WTC11 (cell line): ENCODE measurements at places on chromosomes 11 and 22.
A peak's percentile ranks its signal among the peaks of the same experiment; 100 is the strongest.

GRCh38 chr11:74321487-74322188 is 10.2 kb upstream of the P4HA3 start:
- DNase-seq = peak; percentile 39

DNA sequence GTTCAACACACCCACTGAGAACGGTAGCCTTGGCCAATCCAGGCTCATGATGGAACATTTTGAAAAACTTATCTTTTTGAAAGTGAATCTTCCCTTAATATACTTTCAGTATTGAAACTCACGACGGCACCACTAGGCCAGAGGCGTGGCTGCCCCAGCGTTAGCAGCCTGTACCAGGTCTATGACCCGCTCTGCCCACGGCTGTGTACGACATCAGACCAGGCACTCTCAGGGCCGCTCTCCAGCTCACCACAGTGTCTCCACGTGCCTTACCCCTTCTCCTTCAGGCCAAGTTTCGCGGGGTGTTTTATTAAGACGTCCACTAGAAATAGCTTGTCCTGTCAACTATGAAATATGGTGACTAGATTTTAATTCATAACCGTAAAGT is 31.2 kb downstream of the ALG12 start:
- DNase-seq = no peak

- no peak for DNase-seq
These were observed 32.6 kb downstream of the WNT11 start for GRCh38 chr11:76173663-76174062.

- no peak for DNase-seq
These were observed 44.6 kb downstream of the SEZ6L start for GRCh38 chr22:26213826-26214225.

DNA sequence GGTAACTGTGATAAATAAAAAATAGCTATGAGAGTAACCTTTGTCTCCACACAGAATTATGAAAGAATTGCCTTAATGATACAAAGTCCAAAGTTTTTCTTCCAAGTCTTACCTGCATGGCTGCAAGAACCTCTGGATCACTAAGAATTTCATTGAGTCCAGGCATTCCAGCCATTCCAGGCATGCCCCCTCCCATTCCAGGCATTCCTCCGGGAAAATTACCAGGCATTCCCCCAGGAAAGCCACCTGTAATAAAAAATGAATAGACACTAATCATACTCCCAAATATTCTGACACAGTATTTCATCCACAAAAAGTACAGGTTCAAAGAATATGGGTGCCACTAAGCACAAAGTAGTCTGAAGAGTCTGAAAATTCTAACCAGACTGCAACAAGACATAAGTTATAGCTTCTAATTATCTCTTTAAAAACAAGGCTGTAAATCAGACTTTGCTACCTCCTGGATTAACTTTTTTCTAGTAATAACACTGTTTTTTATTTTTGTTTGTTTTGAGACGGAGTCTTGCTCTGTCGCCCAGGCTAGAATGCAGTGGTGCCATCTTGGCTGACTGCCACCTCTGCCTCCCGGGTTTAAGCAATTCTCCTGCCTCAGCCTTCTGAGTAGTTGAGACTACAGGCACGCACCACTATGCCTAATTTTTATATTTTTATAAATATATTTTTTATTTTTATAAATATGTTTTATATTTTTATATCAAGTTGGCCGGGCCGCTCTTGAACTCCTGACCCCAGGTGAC is 8.0 kb upstream of the SLC25A17 start:
- peak; percentile 51 for DNase-seq

GRCh38 chr22:26797910-26798309 is 140.5 kb downstream of the MIAT start:
- peak; percentile 57 for DNase-seq

DNA sequence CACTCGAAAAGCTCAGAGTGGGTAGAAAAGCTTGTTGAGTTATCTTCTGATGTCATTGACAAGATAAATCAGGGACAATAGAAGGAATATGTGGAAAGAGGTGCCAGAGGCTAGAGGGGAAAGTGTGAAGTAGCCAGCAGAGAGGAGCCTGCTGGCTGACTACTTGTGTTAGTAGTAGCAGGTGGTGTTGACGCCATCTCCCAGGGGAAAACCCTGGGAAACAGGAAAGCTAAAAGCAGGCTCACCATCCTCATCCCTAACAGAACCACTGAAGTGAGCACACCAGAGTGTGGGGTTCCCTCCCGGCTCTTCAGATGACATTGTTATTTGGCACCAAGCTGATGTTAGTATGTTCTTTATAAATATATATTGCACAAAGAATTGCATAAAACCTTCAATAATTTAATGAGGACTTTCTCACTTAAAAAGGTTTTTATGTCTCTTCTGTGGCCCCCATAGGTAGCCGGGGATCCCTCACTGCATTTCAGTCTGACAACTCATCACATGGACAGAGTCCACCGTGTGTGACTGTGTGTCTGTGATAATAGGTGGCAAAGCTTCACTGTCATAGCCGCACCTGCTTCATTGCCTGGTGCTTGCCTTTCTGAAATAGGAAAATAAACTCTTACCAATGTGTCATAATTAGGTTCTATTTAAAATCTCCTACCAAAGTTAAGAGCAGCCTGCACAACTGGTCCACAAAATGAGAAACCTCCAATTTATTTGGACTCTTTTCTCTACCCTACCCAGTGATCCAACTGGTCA is 63.2 kb upstream of the TOP3B start:
- no peak for DNase-seq

GRCh38 chr11:96815236-96815635 is 425.4 kb downstream of the JRKL start:
- no peak for DNase-seq

- DNase-seq = no peak
These were observed 432.2 kb downstream of the TBC1D22A start for GRCh38 chr22:47194476-47195155.

GRCh38 chr22:27886843-27887151 is 32.3 kb downstream of the PITPNB start:
- DNase-seq = no peak

DNA sequence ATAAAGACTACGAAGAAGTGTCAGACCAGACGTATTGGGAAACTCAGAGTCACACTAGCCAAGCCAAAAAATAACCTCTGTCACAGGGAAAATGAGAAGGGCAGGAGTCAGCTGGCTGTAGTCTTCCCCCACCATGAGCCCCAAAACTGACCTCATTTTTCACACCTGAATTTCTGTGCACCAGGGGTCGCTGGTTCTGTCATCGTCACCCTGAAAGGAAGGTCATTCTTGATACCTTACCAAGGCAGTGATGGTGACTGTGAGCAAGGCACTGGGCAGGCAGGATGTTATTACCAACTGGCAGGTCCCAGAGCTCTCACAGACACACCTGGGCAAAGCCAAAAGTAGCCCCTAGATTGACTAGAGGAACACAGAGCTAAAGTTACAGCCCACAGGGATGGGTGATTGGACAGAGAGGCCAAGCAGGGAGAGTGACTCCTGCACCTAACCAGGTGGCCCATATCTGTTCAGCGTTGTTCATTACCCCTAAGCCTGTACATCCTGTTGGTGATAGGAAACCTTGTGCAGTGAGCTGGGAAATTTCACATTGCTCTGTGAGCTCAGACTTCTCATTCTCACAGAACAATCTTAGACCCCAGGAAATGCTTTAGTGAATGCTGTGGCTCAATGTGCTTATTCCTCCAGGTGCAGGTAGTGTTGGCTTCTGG is 32.3 kb upstream of the OR56A1 start:
- DNase-seq = no peak

DNA sequence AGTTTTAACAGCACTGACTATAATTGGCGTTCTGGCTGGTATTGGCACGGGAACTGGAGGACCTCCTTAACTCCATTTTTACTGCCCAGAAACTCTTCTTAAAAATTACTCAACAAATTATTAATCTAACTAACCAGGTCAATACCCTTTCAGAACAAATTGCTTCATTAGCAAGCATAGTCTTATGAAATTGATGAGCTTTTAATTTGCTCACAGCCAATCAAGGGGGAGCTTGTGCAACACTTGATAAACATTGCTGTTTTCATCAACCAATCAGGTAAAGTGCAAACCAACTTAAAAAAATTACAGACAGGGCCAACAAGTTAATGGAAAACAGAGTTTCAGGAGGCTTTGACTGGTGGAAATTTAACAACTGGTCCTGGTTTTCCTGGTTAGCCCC is 4.6 kb upstream of the APOL3 start:
- no peak for DNase-seq

DNA sequence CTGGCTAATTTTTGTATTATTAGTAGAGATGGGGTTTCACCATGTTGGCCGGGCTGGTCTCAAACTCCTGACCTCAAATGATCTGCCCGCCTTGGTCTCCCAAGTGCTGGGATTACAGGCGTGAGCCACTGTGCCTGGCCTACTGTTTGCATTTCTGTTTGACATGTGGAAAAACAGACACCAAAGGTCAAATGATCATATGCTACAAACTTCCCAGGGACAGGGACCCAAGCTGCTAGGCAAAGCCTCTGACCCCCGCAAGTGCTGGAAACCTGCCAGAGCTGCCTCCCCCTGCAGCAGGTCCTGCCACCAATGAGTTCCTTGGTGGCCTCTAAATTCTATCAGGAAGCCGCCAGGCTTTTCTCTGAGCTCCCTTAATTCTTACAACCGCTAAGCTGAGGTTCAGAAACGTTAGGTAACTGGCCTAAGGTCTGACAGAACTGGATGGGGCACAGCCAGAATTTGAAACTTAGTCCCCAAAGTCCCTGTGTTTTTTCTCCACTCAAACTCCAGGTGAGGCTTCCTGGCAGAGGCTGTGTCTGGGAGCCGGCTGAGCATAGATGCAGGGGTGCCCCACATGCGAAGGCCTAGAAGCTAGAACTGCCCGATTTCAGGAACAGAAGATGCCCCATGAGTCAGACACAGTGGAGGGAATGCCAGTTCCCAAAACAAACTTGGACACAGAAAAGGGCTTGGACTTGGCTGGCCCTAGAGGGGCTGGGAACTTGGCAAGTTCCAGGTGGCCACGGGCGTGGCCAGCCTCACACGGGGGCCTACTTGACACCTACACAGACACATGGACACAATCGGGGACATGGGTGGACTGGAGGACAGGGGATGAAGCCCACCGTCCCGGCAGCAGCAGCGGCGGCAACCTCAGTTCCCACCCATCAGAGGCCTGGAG is 7.4 kb downstream of the CSNK1E start:
- DNase-seq = no peak

DNA sequence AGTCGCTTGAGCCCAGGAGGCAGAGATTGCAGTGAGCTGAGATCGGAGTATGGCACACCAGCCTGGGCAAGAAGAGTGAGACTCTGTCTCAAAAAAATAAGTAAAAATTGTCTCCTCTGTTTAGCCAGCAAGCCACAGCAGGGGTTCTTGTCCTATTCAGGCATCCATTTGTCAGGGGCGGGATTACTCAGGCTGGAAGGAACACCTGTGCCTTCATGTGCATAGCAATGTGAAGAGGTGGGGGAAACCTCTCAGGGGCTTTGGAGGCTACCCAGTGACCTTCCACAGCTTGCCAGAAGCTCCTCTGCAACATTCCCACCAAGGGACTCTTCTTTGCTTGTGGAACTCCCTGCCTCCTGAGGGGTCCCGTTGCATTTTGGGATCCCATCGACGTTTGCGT is 63.3 kb downstream of the FBLN1 start:
- no peak for DNase-seq

DNA sequence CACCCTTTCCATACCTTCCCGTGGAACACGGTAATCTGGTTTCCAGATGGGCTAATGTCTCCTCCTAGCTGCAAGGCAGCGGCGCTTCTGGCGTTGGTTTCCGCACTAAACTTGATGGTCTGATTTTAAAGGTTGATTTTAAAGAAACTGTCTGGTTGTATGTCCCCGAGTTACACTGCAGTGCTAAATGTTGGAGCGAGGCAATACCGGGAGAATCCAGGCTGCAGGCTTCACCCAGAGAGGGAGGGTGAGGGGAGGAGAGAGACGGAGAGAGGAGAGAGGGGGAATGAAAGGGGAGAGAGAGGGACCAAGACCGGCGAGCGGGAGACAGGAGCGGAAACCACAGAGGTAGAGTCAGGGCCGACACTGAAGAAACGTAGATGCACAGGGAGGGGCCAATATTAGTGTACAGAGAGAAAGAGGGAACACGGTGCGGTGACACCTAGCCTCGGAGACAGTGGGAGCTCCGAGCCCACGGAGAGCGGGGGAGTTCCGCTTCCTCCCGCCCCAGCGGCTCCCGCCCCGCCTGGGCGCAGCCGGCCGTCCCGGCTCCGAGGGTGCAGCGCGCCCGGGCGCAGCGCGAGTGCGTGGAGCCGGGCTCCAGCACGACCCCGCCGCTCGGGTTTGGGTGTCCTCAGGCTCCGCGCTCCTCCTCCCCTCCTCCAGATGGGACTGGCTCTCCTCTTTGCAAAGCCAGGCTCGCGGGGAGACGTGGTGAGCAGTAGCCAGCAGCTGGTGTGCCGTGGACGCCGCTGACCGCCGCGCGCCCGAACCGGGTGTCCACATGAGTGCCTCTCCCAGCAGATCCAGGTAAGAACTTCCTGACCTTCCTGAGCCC is 71.9 kb upstream of the GRAMD1B start:
- DNase-seq = peak; percentile 38

DNA sequence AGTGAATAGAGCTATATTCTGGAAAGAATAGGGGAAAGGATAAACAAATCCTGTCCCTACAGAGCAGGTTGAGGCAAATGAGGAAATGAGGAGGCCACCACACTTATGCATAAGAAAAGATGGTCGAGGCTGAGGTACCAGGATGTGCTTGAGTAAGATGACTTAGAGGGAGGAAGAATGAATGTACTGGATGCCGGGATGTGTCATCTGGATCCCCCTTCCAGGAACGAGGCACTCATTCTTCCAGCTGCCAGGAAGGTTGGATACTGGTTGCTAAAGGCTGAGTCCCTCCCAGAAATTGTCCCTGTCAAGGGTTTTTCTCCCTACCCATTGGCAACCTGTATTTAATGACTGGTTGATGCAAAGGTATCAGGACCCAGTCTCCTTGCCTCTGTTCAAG is 31.1 kb upstream of the SYT9 start:
- no peak for DNase-seq

DNA sequence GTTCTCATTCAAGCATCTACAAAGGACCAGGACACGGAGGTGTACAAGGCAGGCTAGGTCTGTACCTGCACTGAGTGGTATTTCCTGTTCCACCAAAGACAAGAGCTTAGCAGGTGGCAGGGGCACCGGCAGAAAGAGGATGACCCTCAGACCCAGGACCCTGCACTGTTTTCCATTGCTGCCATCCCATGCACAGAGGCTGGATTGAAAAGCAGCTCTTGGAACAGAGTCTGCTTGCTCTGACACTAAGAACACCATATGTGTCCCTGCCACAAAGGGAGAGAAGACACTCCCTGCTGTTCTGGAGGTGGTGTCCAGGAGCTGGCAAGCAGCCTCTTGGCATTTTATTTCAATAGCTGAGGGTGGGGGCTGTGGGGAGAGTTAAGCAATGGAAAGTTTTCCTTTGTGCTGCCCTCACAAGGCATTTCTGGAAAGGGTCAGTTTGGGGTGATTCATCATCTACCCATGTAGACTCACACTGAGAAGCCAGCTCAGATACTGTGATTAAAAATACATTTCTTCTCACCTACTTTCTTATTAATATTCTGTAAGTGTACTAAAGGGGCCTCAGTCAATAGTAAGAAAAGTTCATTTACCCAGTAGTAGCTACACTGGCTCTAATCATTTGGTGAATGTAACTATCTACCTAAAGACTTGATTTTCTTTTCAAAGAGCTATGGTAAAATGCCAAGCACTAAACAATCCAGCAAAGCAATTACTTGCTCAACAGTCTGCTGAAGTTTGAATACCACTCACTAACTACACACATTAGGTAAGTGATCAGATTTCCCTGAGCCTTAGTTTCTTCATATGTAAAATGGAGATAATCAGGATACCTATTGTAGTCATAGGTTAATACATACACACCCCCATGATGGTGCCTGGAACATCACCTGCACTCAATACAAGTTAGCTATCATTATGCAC is 55.2 kb downstream of the SLC1A2 start:
- no peak for DNase-seq

- DNase-seq = no peak
These were observed 26.2 kb upstream of the SLC37A2 start for GRCh38 chr11:125036933-125037332.
